Progenitor cell of endocrine pancreas (in vitro differentiated cells): ENCODE measurements at places on chromosomes 2 and 18.

DNA sequence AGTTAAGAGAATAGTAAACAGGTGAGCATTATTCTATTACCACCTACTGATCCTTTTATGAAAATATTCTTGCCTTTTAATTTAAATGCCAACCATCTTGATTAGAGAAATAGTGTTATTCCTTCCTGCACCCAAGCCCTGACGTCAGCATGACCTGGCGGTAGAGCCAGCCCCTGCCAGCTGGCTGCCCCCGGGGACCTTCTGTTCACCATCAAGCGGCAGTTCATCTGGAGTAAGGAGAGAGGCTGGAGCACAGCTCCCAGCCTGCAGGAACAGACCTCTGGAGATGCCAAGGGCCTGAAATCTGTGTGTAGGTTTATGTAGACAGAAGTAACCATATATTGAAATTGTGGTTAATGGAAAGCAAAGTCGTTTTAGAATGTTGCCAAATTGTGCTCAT, 171.8 kb downstream of the GBX2 start:
- DNase-seq, result no peak

GRCh38 chr2:24658531-24659202, 134.5 kb downstream of the PTRHD1 start:
- no peak for DNase-seq

DNA sequence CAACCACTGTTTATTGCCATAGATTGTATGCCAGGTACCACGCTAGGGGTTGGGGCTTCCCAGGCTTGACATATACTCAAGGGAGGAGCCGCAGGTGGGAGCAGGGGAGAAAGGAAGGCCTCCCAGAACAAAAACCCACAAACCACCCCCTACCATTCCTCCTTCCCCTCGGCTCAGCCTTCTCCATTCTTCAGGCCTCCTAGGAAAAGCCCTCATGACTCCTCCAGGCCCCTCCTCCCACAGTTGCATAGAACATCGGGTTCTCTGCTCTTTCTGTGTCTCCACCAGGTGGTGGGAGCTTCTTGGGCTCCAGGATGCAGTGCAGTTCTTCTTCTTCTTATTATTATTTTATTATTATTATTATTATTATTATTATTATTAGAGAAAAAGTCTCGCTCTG, 80.3 kb downstream of the ZFP36L2 start:
- DNase-seq, result no peak

DNA sequence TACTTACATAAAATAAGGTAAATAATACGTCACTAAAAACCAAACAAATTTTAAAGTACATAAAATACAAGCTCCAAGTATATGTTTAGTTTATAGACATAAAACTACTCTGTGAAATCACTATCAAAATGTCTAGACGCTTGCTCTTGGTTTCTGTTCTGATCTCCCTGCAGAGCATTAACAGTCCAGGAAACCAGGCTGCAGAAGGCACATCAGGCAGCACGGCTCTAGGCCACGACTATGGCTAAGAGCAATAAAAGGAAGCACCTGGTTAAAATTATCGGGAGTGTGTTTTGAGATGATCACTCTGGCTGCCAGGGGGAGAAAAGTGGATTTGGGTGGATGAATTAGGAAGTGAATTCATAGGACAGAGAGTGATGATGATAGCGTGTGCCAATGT, 196.0 kb upstream of the SPHKAP start:
- no peak for DNase-seq

DNA sequence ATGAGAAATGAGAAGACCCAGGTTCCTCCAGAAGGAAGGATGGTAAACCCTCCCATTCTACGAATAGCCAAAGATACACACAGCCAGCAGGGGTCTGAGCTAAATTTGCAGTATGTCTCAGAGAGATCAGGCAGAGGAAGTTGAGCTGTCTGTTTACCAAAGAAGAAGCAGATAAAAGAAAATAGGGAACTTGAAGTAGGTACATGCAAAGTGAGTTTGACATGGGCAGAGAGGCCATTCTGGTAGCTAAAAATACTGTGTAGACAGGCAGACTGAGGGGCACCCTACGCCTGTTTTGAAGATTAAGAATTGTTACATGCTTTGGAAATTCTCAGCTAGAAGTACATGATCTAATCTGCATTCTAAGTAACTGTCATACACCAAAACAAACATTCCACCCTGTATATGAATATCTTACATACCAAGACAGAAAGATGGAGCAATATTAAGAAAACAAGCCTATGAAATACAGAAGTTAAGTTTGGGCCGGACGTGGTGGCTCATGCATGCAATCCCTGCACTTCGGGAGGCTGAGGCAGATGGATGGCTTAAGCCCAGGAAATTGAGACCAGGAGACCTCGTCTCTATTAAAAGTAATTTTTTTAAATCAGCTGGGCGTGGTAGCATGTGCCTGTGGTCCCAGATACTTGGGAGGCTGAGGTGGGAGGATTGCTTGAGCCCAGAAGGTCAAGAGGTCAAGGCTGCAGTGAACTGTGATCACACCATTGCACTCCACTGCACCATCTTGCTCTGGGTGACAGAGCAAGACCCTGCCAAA, 157.9 kb downstream of the ANKRD44 start:
- DNase-seq, result no peak

GRCh38 chr2:25311865-25312575, 29.7 kb downstream of the DNMT3A start:
- DNase-seq, result no peak

DNA sequence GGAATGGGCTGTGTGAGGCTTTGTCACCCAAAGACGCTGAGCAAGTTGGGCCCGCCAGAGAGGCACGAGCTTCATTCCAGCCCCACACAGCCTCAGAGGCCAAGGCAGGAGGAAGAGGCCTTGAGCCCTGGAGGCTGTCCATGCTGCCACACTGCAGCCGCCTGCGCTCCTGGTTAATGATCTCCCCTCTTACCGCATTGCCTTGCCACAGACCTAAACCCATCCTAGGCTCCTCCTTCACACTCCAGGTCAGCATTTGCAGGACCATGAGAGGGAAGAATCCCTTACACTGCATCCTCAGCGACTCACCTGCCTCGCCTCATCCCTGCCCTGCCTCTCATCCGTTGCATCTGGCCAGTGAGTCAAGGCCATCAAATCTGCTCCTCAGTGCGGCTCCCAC, 24.6 kb downstream of the KIF3C start:
- DNase-seq, result no peak

GRCh38 chr2:1082456-1083205, 132.0 kb downstream of the SNTG2 start:
- DNase-seq, result no peak

- DNase-seq, result no peak
Measured at GRCh38 chr2:145592361-145592760, 1072.4 kb upstream of the ZEB2 start.

GRCh38 chr18:378079-378478, 110.2 kb upstream of the THOC1 start:
- DNase-seq, result no peak

DNA sequence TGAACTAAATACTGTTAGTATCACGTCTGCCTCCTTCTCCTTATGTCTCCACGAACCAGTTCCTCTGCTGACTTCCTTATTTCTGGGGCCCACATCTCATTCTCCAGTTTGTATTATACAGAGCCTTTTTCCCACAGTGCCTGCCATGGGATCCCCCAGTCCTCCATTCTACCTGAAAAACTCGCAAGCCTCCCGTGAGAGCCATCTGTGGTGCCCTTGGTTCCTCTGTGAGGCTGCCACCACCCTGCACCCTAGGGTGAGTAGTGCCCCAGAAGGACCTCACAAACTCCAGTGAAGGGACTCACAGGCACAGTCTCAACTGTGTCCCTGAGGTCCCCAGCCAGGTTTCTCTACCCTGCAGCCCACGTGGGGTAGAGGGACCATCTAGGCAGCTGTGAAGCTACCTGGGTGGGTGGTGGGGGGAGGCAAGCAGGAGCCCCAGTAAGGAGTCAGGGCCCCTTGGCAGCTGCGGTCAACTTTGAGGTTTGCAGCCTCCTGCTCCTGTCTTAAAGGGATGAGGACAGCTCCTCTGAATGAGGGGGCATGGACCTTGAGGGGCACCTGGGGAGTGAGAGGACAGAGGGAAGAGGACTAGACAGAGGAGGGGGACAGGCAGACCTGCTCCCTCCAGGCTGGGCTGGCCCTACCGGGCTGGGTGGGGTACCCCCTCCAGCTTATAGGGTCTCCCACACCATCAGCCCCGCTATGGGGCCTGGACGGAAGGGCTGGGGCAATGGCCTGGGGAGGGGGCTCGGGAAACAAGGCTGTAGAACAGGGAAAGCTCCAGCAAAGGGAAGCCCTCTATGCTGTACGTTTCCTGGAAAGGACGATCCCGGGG, 1.0 kb downstream of the PSTPIP2 start:
- no peak for DNase-seq

GRCh38 chr2:235527806-235528469, 34.1 kb downstream of the AGAP1 start:
- no peak for DNase-seq

GRCh38 chr2:68458981-68459380, 8.1 kb downstream of the FBXO48 start:
- DNase-seq, result no peak

- DNase-seq, result no peak
Measured at GRCh38 chr2:38586931-38587330, 15.8 kb downstream of the HNRNPLL start.

GRCh38 chr2:217396165-217396564, 536.3 kb upstream of the TNP1 start:
- DNase-seq, result no peak

DNA sequence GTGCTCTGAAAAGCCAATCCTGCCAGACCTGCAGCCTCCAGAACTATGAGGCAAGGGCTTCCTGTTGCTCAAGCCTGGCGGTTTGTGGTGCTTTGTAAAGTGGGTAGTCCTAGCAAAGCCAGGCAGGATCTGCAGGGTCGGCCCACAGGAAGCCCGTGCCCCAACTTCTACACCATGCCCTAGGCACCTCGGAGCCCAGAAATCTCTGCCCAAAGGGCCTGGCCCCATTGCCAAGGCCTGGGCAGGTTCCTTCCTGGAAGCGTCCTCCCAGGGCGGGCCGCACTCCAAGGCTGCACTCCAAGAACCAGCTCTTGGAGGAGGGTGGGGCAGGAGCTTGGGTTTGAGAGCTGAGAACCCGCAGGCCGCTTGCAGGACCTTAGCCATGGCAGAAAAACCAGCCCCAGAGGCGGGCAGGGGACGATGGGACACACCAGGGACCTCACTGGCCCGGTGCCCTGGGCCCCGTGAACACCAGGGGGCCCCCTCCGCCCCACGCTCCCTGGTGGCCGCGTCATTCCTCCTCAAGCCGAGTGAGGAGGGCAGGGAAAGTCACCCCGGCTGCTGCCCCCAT, 37.2 kb upstream of the ID2 start:
- DNase-seq, result no peak

GRCh38 chr2:26399771-26400376, 1.8 kb upstream of the DRC1 start:
- DNase-seq, result no peak

DNA sequence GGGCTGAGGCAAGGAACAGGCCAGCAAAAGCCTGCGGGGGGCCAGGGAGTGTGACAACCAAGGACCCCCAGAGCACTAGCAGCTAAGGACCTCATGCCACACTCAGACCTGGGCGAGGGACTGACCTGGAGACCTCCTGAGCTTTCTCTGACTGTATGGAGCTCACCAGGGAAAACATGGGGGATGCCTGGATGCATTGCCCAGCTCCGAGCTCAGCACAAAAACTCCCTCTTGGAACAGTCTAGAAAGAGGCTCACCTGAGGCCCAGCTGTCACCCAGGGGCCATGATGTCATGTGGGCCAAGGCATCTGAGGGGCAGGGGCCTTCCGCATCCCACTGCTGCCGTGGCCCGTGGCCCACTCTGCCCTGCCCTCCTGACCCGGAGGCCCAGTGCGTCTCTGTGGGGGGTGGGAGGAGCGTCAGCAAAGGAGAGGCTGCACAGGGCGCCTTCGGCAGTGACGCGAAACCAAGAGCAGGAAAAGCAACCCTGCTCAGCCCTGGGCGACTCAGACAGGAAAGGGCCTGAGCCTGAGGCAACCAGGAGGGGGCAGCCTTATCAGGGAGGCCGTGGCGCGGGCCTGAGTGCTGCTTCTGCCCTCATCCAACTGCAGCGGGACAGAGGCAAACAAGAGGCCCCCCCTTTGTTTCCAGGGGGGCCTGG, 57.3 kb upstream of the ALPP start:
- DNase-seq, result no peak

DNA sequence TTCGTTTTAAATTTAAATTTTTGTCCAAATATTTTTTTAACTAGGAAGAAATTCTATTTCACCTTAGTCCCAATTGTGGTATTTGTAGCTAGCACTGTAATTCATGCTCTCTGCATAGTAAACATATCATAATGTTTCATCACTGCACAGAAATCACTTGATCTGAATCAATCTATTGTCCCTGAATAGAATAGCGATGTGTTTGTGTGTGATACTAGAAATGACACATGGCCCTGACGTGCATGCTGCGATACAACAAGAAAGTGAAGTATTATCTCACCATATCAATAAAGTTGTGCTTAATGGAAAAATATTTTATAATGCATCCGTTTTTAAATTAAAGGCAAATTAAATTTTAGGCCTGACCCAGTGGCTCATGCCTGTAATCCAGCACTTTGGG, 10.0 kb downstream of the TTL start:
- DNase-seq, result no peak

DNA sequence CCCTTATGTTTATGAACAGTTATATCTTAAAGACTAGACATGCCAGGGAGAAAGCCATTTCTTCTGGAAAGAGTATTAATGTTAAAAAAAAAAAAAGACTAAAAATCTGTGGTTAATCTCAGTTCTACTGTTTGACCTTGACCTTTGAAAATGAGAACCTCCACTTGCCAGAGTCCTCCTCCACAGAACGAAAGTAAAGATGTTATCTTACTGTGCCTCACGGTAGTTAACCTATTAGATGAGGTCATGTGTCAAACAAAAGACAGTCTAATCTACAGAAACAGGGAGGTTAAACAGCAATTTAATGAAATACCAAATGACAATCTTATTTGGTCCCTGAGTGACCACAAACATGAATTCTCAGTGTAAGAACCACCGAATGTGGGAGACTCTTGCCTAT, 51.2 kb downstream of the SLC14A2 start:
- DNase-seq, result no peak

GRCh38 chr2:20401489-20401835, 45.4 kb upstream of the RHOB start:
- no peak for DNase-seq

- DNase-seq, result no peak
Measured at GRCh38 chr2:188079196-188079595, 212.5 kb upstream of the GULP1 start.
